ENCODE measurements at places on chromosomes 16 and 17.

GRCh38 chr17:57097832-57098421 lies 12.9 kb downstream of the AKAP1 start:
- no peak for DNase-seq

DNA sequence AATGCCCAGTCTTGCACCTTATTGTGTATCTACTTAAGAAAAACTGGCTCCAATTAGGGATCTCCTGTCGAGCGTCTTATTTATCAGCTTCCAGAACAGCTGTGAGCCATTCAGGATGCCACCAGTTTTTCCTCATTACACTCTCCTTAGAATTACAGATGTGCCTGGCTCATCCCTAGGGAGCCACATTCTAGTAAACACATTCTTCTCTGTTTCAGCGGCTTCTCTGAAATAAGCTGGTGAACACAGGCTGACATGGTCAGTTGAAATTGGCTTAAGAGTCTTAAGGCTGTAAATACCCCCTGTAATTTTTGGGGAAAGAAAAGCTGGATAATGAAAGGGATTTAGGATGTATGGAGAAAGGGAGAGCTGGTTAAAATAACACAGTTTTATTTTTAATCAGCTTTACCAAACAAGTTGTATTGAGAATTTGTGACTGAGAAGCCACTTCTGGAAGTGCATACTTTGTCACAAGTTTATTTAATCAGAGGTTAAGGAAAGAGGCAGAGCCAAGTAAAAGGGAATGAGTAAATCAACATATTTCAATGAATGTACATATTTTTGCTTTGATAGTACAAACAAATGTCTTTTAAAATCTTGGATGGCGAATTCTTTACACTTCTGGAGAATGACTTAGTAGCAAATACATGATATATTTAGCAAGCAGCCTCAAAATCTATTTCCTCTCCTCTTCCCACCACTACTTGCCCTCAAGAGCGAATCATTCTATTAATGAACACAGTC lies 562.0 kb upstream of the GOT2 start:
- DNase-seq = no peak

- no peak for DNase-seq
These were observed 155.7 kb upstream of the TNRC6C start for GRCh38 chr17:77802811-77803220.

- DNase-seq = no peak
These were observed 2.0 kb upstream of the AATF start for GRCh38 chr17:36946726-36947091.

DNA sequence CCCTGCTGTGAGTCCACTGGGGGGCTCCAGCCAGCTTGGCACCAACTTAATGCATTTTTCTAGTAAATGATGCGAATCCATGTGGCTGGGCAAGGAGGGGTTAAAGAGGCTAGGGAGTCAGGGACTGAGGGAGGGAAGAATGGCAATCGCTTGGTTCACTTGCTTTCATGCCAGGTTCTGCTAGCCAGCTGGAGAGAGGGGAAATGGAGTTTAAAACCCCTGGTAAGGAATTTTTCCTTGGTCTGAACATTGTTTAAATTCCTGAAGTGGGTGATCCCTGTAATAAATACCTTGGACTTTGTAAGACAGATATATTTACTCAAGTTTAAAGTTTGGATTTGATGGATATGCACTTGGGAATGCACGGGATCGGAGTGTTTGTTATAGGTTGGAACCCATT lies 22.8 kb downstream of the ANKFN1 start:
- DNase-seq = no peak

DNA sequence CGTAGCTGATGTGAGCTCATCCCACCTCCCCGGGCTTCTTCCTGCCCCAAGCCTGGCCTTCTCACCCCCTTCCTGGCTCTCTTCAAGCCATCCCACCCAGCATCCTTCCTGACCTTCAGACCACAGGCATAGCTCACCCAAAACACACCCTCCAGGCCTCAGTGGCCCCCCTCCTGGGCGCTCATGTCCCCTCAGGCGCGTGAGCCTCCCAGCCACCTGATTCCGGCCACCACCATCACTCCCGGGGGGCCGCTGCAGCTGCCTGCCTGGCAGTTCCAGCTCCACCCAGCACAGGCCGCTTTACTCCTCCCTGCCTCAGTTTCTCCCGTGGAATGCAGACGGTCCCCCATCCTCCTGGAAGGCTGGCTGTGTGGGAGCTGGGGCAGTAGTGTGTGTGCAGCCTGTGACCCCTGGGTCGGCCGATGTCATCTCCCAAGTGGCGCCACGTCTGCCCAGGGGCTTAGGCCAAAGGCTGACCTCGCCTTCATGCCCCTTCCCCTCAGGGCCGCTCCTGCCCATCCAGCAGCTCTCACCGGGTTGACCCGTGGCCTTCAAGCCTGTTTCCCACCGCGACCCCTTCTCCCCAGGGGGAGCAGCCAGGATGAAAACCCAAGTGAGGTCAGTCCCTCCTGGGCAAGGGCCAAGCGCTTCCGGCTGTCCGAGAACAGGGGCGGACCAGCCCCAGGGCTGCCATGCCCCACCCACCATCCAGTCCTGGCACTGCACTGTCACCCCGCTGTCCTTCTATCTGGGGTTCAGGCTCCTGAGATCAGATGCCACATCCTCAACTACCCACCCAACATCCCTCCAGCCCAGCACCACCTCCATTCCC lies 11.9 kb upstream of the CHMP6 start:
- no peak for DNase-seq

DNA sequence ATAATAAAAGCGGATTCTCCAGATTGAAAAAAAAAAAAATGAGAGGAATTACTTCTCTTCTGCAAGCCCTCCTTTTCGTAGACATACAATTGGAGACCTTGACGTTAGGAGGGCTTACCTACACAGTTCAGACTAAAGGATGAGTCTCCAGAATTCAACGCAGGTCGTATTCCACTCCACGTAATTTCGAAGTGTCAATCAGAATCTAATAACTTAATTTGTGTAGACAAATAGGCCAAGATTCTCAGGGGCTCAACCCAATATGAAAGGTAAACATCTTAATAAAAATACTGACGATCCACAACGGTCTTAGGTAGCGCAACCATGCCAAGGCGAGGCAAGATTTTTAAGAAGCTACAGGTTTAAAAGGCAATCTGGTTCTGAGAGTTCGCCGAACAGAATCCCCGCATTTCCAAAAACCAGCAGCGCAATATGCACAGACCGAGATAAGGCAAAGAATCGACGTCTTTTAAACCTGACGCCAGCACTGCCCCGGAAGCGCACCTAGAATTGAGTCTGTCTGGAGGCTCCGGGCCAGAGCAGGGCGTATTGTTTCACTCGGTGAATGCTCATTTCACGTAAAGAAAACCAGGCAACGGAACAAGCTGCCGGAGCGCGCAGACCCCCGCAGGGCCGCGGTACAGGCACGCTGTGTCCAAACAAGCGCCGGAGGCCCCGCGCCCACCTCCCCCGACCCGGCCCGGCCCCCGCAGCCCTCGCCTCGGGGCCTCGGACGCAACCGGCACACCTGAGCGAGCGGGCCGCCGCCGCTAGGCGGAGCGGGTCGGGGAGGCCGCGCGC lies 623 bp downstream of the MBTPS1 start:
- DNase-seq = peak; percentile 81

GRCh38 chr17:76983075-76983775 lies 115.0 kb downstream of the MGAT5B start:
- DNase-seq = no peak

- DNase-seq = peak; percentile 52
These were observed 12.3 kb downstream of the GLIS2 start for GRCh38 chr16:4328046-4328781.

DNA sequence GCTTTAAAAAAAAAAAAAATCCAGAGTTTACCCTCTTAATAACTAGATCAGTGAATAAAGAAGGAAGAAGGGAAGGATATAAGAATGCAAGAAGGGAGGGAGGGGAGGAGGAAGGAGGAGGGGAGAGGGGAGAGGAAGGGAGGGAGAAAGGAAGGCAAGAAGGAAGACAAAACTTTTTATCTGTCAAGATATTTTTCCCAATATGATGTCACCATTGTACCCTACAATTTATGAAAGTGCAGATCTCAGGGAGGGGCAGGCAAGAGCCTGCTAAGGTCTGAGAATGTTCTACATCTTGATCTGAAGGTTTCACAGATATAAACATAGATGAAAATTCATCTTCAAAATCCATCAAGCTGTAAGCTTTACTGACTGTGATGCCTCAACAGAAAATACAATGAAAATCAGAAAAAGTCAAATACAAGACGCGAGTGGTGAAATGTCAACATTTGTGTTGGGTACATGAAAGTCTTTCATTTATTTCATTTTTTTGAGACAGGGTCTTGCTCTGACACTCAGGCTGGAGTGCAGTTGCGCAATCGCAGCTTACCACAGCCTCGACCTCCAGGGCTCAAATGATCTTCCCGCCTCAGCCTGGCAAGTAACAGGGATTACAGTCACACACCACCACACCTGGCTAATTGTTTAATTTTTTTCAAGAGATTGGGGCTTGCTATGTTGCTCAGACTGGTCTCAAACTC lies 57.1 kb upstream of the EMP2 start:
- DNase-seq = no peak

- DNase-seq = no peak
These were observed 19.1 kb downstream of the C16orf95 start for GRCh38 chr16:87297918-87298631.

DNA sequence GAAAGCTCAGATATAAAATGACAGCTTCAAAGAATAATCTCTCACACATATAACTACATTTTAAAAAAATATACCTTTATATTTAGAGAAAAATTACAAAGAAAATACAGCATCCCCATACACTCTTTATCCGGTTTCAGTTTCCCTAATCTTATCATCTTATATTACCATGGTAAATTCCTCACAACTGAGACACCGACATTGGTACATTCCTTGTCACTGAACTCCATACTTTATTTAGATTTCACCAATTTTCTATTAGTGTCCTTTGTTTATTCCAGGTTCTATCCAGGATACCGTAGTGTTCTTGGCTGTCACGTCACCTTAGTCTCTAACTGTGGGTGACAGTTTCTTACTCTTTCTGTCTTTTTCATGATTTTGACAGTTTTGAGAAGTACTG lies 22.0 kb upstream of the ABCA10 start:
- DNase-seq = no peak

- no peak for DNase-seq
These were observed 115.7 kb upstream of the KCNJ16 start for GRCh38 chr17:69959283-69959682.

DNA sequence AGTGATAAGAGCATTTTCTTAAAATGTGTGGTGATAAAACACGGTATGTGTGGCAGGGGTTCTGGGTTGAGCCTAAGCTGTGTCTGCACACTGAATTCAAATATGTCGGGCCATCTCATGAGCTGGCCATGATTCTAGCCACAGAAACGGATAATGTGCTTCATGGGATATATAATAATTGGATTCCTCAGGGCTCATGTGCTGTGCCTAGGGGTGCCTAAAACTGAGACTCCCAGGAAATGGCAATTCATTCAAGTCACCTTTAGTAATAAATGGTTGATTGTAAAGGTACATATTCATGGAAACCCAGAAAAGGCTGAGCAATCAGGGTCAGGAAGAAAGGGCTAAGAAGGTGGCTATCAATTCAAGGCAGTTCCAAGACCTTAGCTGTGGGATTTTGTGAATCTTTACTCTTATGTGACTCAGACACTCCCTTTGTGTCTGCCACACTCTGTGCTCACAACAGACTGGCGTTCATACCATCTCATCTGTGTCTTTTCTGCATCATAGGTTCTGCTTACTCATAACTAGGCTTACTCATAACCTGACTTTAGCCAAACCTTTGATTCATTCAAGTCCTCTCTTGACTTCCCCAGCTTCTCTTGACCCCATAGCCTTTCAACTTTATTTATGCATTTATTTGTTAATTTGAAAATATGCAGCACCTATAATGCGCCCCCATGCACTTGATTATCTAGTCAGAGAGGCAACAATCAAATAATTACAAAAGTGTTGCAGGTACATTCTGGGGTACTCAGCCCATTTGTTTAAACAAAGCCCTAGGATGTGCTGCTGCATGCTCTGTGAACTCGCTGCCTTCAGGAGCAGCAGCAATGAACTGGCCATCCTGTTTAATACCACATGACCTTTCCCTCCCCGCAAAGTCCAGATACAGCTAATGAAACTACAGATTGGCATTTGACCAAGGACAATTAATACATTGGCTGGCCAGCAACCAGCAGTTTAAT lies 28.4 kb upstream of the MED13 start:
- no peak for DNase-seq

DNA sequence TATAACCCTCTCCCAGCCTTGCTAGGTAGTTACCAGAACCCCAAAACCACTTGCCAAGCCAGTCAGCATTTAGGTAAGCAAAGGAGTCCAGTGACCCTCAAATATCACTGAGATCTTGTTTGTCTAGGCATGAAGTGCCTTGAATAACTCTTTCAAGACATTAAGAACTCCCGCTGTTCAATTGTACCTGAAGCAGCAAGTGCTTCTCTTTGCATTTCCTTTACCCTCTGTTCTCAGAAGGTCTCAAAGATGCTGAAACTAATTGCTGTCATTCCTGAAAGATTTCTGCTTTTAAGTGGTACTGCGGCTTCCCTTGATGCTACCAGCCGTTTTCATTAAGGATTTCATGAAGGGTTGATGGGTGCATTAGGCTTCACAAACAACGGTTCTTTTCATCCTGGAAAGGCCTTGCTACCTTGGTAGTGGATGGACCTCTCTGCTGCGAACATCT lies 142.7 kb downstream of the PITPNC1 start:
- DNase-seq = no peak
